ENCODE measurements at places on chromosomes 7 and 10.

- no peak for DNase-seq
Measured at GRCh38 chr10:127937915-127938463, 31.1 kb downstream of the PTPRE start.

DNA sequence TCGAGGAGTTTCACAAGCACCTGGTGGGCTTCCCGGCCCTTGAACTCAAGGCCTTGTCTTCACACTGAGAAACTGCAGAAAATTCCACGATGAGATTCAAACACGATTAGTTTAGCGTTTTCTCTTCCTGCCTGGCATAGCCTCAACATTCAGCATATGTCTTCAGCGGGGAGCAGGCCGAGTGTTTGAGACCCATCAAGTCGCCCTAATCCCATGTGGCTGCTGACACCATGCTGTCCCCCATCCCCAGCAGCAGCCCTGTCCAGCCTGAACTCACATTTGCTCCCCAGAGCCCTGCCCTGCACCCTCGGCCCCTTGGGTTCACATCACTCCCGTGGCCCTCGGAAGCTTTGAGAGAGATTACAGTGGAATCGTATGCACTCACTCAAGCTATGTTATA is 35.3 kb upstream of the RBM33 start:
- no peak for DNase-seq

GRCh38 chr10:92972066-92972870 is 88.3 kb upstream of the CYP26C1 start:
- DNase-seq = no peak

DNA sequence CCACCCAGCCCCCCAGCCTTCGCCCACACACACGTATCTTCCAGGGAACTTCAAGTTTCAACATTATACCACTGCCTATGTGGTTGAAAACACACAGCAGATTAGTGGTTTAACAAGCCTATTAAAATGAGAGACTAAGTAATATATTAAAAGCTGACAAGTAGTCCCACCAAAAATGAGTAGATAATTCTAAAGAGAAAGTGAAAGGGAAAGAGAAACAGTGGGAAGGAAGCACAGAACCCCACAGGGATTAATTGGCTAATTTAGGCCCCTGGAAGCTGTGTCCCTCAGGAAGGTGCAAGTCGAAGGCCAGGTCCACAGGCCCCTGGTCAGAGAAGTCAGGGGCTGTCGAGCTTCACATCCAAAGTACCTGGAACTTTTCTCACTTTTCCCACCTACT is 210.5 kb upstream of the YAE1 start:
- DNase-seq = no peak

Measured in NCI-H1417 treated with DMSO at 0.1 percent for 48 hours (cell line).